ENCODE measurements at places on chromosomes 2 and 18.

- DNase-seq: no peak
Measured at GRCh38 chr18:49697757-49698524, 115.4 kb downstream of the ACAA2 start.

- no peak for DNase-seq
Measured at GRCh38 chr18:51078026-51078425, 48.0 kb downstream of the SMAD4 start.

DNA sequence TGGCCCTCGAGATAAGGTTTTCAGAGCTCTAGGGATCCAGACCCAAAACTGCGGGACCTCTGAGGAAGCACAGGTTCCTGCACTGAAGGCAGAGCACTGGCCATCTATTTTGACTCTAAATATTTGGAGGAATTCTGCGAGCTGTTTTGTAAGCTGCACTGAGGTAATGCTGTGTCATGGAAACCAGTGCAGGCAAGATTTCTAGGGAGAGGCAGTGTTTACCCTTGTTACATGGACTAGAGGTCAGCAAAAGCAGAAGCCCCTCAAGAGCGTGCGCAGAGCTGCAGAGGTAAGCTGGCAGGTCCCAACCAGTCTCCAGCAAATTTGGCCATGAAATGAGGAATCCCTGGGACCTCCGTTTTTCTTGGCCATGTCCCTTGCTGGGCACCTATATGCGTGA, 137.3 kb downstream of the RNF152 start:
- no peak for DNase-seq

GRCh38 chr18:45222180-45222579, 393.1 kb upstream of the SLC14A2 start:
- no peak for DNase-seq

DNA sequence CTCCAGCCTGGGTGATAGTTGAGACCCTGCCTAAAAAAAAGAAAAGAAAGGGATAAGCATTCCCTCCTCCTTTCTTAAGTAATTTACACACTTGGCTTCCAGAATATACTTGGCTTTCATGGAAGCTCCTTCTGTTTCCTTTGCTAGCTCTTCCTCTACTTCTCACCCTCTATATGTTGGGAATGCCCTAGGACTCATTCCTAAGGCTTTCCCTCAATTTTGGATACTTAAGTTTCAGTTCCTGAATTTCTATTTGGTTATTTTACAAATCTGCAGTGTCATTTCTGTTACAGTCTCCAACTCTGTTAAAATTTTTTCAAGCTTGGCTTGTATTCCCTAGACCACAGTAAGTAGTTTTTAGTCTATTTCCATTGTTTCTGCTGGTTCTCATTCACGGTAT, 23.6 kb downstream of the SP3 start:
- no peak for DNase-seq

DNA sequence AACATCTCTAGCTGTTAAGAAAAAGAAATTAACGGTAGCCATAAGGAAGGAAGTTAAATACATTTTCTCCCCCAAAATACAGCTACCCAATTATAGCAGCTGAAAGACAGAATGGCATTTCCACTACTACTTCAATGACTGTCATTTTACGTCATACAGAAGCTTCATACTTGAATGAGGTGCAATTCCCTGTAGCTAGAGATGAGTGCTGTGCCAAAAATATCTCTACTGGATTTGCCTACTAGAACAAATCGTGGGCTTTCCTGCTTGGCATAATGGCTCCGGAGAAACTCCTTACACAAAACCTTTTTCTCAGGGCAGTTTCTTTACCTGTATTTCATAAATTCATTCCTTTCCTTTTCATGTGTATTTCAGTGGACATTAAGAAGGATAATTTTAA, 36.3 kb upstream of the NRXN1 start:
- no peak for DNase-seq

DNA sequence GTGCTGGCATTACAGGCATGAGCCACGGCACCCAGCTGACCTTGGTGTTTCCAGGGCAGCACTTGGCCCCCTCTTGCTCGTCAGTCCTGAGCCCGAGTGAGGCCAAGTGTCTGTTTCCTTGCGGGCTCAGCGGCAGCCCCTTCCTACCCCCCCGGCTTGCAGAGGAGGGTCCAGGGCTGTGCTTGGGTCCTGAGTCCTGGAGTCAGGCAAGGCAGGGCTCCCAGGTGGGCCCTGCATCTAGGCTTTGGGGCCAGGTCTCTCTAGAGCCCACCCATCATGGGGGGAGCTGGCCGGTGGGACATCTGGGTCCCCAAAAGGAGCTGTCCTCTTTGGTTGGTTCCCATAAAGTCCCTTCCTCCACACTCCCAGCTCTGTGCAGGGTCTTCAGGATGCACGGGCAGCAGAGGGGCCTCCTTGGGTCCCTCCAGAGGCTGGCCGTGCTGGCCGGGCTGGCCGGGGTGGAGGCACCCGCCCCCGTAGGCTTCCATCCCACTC, 63.7 kb upstream of the HPCAL1 start:
- DNase-seq: no peak

DNA sequence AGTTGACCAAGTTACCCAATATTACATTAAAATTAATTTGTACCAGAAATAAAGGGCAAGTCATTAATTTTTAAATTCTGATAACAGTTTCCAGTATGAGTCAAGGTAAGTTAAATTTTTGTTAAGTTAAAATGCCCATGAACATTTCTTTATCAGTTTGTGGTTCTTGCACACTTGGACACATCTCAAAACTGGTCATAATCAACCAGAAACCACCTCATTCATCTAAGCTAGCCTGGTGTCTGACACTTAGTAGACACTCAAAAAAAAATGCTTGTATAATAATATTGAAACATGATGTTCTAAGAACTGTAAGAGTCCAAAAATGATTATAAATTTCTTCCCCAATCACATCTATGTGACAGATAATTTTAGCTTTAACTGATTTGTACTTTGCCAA, 62.4 kb downstream of the SATB2 start:
- DNase-seq: no peak

DNA sequence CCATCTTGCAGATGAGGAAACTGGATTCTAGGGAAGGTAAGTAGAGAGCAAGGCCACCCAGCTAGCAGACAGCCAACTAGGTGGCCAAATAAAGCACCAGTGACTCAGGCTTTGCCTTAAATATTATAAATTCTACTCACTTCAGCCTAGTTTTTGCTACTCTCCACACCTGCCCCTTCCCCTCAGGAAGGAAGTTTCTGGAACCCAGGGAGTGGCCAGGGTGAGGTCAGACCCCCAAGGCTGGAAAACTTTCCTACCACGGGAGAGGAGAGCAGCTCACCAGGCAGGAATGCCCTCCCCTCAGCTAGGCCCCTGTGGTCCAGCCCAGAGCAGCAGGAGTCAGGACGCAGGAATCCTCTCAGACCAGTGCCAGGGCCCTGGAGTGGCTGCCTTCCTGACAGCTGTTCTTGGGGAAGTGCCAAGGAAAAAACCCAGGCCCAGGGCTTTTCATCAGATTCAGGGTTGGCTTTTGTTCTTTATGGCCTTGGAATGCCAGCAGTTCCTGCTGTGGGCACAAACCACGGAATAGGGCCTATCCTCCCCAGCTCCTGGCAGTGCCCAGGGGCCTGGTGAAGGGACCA, 5.1 kb upstream of the PAX8 start:
- no peak for DNase-seq

DNA sequence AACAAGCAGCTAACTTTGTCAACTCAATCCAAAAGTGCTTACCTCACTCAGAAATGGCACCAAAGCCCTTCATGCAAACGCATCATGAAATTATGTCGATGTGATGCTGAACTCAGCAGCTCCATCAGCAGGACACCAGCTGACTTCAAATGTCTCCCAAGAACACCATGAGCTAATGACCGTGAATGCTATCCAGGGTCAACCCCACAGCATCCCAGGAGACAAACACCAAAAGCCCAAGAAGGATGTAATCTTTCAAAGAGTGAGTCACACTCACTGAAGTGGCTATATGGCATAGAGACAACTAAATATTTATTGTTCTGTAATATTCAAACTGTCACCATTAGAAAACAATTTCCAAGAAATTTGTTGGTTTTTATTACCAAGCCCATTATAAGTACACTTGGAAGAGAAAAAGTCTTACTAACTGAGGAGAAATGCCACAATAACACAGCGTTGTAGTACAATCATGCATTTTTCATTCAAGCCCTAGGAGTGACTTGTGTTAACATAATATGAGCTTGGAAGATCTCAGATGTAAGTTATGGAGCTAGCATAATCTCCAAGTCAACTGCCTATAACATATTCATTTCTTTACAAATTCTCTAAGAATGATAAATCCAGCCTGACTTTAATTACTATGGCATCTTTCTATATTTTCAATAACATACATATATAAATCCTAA, 165.0 kb upstream of the CCDC68 start:
- no peak for DNase-seq

DNA sequence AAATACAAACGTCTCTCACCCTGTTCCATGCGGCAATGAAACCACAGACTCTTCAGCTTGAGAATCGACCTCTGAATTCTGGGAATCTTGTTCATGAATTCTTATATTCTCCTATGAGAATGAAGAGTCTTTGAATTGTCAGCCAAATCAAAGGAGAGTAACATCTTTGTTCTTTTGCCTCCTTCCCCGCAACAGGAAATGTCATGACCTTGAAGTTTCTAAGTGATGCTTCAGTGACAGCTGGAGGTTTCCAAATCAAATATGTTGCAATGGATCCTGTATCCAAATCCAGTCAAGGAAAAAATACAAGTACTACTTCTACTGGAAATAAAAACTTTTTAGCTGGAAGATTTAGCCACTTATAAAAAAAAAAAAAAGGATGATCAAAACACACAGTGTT, 21.8 kb downstream of the TNFAIP6 start:
- no peak for DNase-seq

- DNase-seq: no peak
Measured at GRCh38 chr2:141641462-141641861, 489.4 kb downstream of the LRP1B start.

All from activated CD4-positive, CD25-positive, alpha-beta regulatory T cell treated with anti-CD3 and anti-CD28 coated beads, Interleukin-2, amount 50 U/mL, for 72 hours (primary cell).